Stimulated activated naive CD8-positive, alpha-beta T cell treated with anti-CD3 and anti-CD28 coated beads, Interleukin-15, Interleukin-2, amounts not matched to agents 100 U/mL and 50 U/mL, for 24 hours (primary cell): ENCODE measurements at places on chromosomes 4 and X.

- DNase-seq = no peak
These were observed 614.6 kb upstream of the CPEB2 start for GRCh38 chr4:14387647-14388046.

GRCh38 chr4:155877971-155878370 lies 11.9 kb upstream of the ASIC5 start:
- no peak for DNase-seq

- no peak for DNase-seq
These were observed 32.2 kb downstream of the WFS1 start for GRCh38 chr4:6301732-6302442.

GRCh38 chrX:71565474-71566041 lies 12.7 kb upstream of the GCNA start:
- no peak for DNase-seq

GRCh38 chr4:91064157-91064853 lies 937.1 kb downstream of the CCSER1 start:
- DNase-seq = no peak
